ENCODE measurements at places on chromosomes 1 and 21. TPM values are rescaled to one million over a fixed set of nuclear protein-coding genes. Genes with fewer than 3 reads are reported as not detected.

- H3K4me1 ChIP-seq: no peaks in the 10 kb centered on the region
- no peak overlapping the region for H3K4me3 ChIP-seq
- no peaks in the 10 kb centered on the region for H3K27me3 ChIP-seq
- H3K36me3 ChIP-seq: no peaks in the 10 kb centered on the region
- no peak overlapping the region for H3K27ac ChIP-seq
Observed at GRCh38 chr1:28078680-28079626, 9.5 kb downstream of the EYA3 start.

DNA sequence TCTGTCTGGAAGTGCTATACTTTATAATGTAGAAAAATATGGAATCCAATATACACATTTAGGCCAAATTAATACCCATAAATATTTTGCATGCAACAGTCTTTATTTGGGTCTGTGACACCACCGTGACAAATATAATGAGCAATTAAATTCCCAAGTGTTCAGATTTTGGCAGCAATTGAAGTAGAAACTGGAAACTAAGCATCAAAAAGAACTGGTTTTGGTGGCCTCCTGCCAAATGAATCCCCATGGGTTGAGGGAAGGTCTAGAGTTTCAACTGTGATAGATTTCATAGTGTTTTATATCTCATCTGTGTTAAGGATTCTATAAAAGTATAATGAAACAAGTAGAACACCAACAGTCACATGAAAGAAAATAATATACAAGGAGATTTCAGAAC, 88.4 kb downstream of the DPYD start:
- H3K4me1 ChIP-seq: no peaks in the 10 kb centered on the region
- H3K4me3 ChIP-seq: no peak overlapping the region
- DNase-seq: no peak

DNA sequence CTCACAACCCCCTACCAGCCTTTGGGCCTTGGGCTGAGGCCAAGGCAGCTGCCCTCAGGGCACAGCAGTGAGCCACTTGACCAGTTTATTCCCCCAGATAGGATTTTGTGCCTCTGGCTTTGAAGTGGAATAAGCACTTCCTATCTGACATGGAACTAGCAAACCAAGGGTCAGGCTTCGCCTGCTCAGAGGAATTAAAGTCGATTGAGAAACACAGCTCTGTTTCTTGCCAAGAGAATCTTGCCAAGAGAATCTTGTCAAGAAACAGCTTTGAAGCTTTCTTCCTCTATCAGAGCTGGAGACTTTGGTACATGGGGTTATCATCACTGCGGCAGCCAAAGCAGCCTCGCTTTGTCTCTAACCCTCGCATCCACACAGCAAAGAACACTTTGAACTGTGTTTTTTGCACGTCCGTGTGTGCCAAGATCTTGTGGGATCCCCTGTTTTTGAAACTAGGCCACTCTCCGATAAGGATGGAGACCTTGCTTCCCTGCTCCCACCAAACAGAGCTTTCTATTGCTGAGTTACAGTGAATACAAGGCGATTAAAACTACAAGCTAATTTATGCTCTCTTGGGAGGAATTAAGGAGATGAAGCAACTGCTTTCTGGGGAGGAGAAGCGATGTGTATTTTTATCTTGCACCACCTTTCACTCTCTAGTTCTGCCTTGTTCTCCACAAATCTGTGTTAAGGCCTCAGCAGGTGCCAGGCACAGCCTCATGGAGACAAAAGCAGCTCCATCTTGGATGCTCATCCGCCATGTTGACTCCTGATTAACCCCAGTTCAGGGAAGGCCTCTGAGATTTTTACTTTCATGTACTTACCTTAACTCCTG, 67.3 kb downstream of the RHOU start:
- DNase-seq: peak; percentile 81
- no peak overlapping the region for H3K4me3 ChIP-seq
- H3K27me3 ChIP-seq: no peaks in the 10 kb centered on the region
- peak overlapping the region; percentile 83 for H3K27ac ChIP-seq

DNA sequence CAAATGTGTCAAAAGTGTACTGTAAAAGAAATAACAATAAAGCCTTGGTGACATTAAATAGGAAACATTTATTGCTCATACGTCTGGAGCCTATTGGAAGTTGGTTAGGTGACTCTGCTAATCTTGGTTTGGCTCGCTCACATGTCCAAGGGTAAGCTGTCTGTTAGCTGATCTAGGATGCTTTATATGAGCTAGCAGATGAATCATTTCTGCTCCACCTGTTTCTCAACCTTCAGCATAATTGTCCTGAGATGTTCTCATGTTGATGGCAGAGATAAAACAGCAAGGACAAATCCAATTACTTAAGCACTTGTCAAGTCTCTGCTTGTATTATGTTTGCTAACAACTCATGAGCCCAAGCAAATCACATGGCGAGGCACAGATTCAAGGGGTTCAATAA, 56.0 kb upstream of the CD53 start:
- no peaks in the 10 kb centered on the region for H3K36me3 ChIP-seq
- DNase-seq: no peak
- no peaks in the 10 kb centered on the region for H3K27me3 ChIP-seq
- no peaks in the 10 kb centered on the region for H3K4me1 ChIP-seq
- no peak overlapping the region for H3K27ac ChIP-seq
- H3K4me3 ChIP-seq: no peak overlapping the region

- H3K4me3 ChIP-seq: no peak overlapping the region
- no peaks in the 10 kb centered on the region for H3K36me3 ChIP-seq
- no peaks in the 10 kb centered on the region for H3K4me1 ChIP-seq
- no peak for DNase-seq
- no peak overlapping the region for H3K27ac ChIP-seq
Observed at GRCh38 chr1:99119188-99119587, 114.5 kb upstream of the PLPPR5 start.

GRCh38 chr21:41294548-41295231, 21.9 kb upstream of the FAM3B start:
- no peak overlapping the region for H3K4me3 ChIP-seq
- no peak overlapping the region for H3K27ac ChIP-seq
- no peaks in the 10 kb centered on the region for H3K36me3 ChIP-seq

GRCh38 chr1:33826711-33827110, 37.2 kb upstream of the HMGB4 start:
- H3K4me3 ChIP-seq: no peak overlapping the region
- DNase-seq: no peak
- no peaks in the 10 kb centered on the region for H3K27me3 ChIP-seq
- H3K27ac ChIP-seq: no peak overlapping the region
- no peaks in the 10 kb centered on the region for H3K36me3 ChIP-seq
- H3K4me1 ChIP-seq: no peaks in the 10 kb centered on the region

DNA sequence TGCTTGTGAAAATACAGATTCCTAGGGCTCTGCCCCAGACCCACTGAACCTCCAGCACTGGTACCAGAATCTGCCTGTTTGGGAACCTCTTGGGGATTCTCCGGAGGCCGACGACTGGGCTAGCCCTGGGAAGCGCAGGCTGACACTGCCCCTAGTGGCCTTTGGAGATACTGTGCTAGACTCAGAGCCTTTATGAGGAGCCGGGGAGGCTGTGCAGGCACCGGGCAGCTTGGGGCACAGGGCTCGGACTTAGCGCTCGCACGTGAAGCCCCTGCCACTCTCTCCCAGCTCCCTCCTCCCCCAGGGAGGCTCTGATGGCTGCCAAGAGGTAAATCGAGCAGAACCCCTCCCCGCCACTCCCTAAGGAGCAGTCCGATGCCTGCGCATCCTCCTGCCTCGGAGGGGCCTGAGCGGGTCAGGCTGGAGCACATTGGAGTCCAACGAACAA, 144.6 kb upstream of the TNR start:
- H3K4me3 ChIP-seq: no peak overlapping the region
- no peak for DNase-seq
- no peaks in the 10 kb centered on the region for H3K4me1 ChIP-seq
- H3K27me3 ChIP-seq: no peaks in the 10 kb centered on the region
- H3K36me3 ChIP-seq: no peaks in the 10 kb centered on the region
- H3K27ac ChIP-seq: no peak overlapping the region

- no peak overlapping the region for H3K27ac ChIP-seq
- no peaks in the 10 kb centered on the region for H3K4me1 ChIP-seq
- no peaks in the 10 kb centered on the region for H3K36me3 ChIP-seq
- H3K27me3 ChIP-seq: no peaks in the 10 kb centered on the region
- no peak overlapping the region for H3K4me3 ChIP-seq
- no peak for DNase-seq
Observed at GRCh38 chr21:38315122-38315521, 58.3 kb downstream of the KCNJ15 start.

The LCK gene
- 0.81 TPM for total RNA-seq

DNA sequence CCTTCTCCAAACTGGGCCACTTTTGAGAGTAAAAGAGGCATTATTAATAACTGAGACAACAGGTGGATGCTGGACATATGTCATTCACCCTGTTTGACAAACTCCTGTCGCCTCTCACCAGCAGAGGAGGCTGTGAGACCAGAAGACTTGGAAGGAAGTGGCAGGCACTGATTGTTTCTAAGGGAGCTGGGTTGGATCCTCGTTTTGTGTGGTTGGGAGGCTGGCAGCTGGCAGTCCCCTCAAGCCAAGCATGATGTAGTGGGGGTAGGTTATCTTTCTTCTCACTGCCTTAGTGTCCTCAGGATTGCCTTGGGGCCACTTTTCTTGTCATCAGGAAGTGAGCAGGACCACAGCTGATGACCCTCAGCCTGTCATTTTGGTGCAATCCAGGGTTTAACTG, 86.5 kb upstream of the KCNJ15 start:
- H3K36me3 ChIP-seq: no peaks in the 10 kb centered on the region
- H3K4me1 ChIP-seq: no peaks in the 10 kb centered on the region
- no peak overlapping the region for H3K4me3 ChIP-seq
- no peak for DNase-seq
- H3K27ac ChIP-seq: no peak overlapping the region
- no peaks in the 10 kb centered on the region for H3K27me3 ChIP-seq

The TNFRSF25 gene
- 6.8 TPM for total RNA-seq

- no peaks in the 10 kb centered on the region for H3K27me3 ChIP-seq
- no peaks in the 10 kb centered on the region for H3K36me3 ChIP-seq
- no peaks in the 10 kb centered on the region for H3K4me1 ChIP-seq
- H3K4me3 ChIP-seq: no peak overlapping the region
- DNase-seq: no peak
Observed at GRCh38 chr1:10078494-10078893, 45.7 kb downstream of the UBE4B start.

The KCNE1 gene
- total RNA-seq: 1.8 TPM

DNA sequence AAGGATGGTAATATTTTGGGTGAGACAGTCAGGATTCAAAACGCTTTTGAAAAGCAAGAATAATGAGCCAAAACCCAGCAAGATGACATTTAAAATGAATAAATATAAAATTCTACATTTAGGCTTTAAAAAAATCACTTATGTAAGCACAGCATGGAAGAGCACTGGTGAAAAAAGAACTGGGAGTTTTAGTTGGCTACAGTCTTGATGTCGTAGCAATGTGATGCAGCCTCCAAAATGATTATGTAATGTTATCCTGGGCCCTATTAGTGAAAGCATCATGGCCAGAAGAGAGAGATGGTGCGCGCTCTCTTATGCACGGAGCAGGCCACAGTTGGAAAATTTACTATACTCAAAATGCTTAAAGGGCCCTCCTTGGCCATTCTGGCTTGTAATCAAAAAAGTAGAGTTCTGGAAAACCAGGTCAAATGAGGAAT, 5.1 kb downstream of the KCNJ9 start:
- H3K4me1 ChIP-seq: peaks cover 8% of the 10 kb centered on the region
- H3K27ac ChIP-seq: no peak overlapping the region
- no peak for DNase-seq
- no peaks in the 10 kb centered on the region for H3K36me3 ChIP-seq
- H3K27me3 ChIP-seq: no peaks in the 10 kb centered on the region
- H3K4me3 ChIP-seq: no peak overlapping the region

The MXRA8 gene
- 234 TPM for total RNA-seq

DNA sequence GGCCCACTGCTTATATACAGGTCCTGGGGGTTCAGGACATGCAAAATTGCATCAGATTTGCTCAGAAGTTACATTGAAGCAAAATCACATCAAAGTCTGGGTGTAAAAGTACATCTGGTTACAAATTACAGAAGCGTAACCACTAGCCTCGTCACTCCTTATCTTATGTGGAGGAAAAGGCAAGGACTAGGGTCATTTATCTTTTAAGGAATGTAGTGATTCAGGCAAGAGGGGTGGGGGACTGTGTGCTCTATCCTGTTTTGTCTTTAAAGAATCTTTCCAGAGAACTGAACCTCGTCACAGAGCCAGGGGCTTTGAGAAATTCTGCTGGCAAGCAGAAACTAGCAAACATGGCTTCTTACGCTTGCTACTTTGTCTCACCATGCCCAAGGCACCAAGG, 61.1 kb upstream of the RAB4A start:
- H3K4me3 ChIP-seq: no peak overlapping the region
- no peak overlapping the region for H3K27ac ChIP-seq
- DNase-seq: no peak
- no peaks in the 10 kb centered on the region for H3K27me3 ChIP-seq
- no peaks in the 10 kb centered on the region for H3K36me3 ChIP-seq
- peaks cover 18% of the 10 kb centered on the region for H3K4me1 ChIP-seq

- H3K36me3 ChIP-seq: peaks cover 8% of the 10 kb centered on the region
- H3K4me1 ChIP-seq: peaks cover 12% of the 10 kb centered on the region
- no peak overlapping the region for H3K27ac ChIP-seq
- peak; percentile 83 for DNase-seq
- no peak overlapping the region for H3K4me3 ChIP-seq
- H3K27me3 ChIP-seq: no peaks in the 10 kb centered on the region
Observed at GRCh38 chr1:206461602-206462455, 8.4 kb upstream of the IKBKE start.

DNA sequence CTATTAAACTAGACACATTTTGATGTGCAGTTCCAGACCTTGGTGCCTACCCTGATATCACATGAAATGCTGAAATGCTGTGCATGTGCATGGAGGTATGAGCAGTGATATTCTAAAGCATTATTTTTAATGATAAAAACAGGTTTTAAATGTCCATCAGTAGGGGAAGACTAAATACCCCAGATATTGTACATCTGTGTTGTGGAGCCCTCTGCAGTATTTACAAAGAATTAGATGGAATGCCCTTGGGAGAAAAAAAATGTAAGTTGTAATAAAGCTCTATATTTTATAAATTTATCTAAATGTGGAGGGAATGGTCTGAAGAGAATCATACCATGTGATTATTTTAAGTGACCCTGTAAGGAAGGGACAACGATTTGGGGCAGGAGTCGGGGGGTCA, 39.1 kb upstream of the IGSF5 start:
- H3K36me3 ChIP-seq: no peaks in the 10 kb centered on the region
- no peak for DNase-seq
- no peaks in the 10 kb centered on the region for H3K27me3 ChIP-seq
- H3K4me3 ChIP-seq: no peak overlapping the region
- no peak overlapping the region for H3K27ac ChIP-seq

The MARK1 gene
- 10.5 TPM for total RNA-seq

DNA sequence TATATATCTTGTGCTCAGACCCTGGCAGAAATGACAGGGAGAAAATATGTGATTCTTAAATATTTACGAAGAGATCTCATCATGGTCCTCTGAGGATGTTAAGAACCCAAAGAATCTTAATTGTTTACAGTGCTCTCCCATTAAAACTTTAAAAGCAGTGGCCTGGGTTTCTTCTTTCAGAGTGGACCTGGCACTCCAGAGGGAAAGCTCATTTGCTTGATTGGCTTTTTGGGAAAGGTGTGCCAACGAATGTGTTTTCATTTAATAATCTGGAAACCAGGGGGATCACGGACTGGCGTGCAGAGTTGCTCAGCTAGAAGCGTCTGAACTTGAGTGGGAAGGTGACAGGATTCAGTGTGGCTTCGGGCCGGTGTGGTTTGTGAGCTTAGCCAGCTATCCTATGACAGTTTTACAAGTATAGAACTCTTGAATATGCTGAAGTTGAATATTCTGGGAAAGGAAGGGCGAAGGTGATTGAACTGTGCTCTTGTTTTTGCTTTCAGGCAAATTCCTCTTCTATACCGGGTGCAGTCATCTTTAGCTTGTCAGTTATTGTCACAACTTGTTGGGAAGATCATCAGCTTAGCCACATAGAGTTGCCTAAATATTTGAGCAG, 154.8 kb downstream of the C1orf21 start:
- no peak overlapping the region for H3K4me3 ChIP-seq
- H3K27ac ChIP-seq: peak overlapping the region; percentile 41
- peak; percentile 78 for DNase-seq
- H3K4me1 ChIP-seq: peaks cover 20% of the 10 kb centered on the region
